Astrocyte of the hippocampus (primary cell): ENCODE measurements at places on chromosomes 11 and 22.

DNA sequence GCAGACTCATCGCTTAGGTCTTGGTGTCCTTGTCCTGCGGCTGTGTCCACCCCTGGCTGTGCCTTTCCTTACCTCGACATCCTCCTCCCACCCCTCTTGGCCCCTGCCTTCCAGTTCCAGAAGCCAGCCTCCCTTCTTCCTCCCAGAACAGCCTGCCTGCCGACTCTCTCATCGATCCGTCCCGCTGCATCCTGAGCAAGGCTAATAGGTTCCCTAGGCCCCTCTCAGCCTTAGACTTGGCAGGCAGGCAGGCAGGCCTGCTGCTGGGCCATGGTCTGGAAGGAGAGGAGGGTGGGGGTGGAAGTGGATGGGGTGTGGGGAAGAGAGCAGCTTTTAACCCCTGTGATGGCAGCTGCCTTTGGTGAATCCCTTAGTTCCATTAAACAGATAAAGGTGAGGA is 196.7 kb upstream of the TBCEL start:
- no peak for DNase-seq

- no peak for DNase-seq
These were observed 35.2 kb upstream of the RRM1 start for GRCh38 chr11:4059424-4059823.

DNA sequence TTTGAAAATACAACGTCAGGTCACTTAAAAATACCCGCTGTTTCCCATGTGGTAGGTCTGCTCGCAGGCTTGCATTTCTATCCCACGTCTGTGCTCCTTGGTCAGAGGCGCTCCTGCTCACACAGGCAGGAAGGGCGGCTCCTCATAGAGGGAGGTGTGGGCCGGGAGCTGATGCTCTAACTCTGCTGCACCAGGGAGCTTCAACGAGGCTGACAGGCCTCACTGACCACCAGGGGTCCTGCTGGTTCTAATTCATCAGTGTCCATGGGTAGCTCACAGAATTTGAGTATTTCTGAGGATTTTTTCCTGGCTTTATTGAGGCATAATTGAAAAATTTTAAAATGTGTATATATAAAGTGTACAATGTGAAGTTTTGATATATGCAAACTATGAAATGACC is 68.5 kb downstream of the PIWIL3 start:
- DNase-seq: no peak

DNA sequence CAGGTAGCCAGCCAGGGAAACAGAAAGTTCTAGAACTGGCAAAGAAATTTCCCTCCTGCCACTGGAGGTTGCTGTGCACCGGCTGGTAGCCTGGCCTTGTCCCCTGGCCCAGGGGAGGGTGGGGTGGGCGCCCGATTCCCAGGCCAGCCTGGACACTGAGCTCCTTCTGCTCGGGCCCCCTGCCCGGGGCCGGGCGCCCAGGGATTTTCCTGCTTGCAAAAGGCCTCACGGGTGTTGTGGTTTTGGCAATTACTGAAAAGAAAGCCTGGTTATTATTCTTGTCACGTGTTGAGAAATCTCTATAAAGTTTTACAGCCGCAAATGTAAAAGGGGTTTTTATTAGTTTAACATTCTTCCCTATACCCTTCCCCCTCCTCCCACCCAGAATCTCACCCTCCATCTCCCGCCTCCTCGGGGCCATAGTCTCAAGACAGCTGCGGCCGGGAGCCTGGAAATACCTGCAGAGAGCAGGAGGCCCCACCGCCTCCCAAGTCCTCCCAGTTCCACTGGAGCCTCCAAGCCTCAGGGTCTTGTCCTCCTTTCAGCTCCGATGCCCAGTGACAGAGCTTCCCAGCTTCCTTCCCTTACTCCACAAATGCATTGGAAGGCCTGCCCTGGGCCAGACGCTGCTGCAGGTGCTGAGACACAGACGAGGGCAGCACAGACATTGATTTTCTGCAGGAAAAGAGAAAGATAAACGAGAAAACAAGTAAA is 1515.6 kb downstream of the TBC1D22A start:
- peak; percentile 25 for DNase-seq

GRCh38 chr11:73787051-73787642 is 527 bp upstream of the MRPL48 start:
- no peak for DNase-seq

DNA sequence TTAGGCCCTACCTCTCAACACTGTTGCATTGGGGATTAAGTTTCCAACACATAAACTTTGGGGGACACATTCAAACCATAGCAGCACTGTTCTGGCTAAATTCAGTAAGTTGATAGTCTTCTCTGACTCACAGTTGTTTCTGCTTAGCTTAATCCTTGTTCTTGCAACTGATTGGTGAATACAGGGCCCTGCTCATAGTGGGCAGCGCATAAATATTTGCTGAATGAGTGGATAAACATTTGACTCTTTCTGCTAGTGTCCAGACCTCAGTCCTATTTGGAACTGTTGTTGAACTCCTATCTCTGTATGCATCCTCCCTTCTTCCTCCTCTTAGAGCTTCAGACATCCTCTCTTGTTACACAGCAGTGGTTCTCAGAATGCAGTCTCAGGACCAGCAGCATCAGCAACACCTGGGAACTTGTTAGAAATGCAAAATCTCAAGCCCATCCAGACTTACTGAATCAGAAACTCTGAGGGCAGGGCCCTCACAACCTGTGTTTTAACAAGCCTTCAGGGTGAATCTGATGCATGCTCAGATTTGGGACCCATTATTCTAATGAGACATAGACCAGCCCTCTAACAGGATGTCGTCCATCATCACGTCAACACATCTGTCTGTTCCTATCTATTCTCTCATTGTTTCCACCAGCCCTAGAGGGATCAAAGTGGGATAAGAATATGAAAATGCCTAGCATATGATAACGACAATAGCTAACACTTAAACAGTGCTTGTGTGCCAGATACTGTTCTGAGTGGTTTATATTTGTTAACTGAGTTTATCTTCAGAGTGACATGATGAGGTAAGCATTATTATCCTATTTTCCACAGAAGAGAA is 22.3 kb downstream of the SPON1 start:
- DNase-seq: peak; percentile 49

DNA sequence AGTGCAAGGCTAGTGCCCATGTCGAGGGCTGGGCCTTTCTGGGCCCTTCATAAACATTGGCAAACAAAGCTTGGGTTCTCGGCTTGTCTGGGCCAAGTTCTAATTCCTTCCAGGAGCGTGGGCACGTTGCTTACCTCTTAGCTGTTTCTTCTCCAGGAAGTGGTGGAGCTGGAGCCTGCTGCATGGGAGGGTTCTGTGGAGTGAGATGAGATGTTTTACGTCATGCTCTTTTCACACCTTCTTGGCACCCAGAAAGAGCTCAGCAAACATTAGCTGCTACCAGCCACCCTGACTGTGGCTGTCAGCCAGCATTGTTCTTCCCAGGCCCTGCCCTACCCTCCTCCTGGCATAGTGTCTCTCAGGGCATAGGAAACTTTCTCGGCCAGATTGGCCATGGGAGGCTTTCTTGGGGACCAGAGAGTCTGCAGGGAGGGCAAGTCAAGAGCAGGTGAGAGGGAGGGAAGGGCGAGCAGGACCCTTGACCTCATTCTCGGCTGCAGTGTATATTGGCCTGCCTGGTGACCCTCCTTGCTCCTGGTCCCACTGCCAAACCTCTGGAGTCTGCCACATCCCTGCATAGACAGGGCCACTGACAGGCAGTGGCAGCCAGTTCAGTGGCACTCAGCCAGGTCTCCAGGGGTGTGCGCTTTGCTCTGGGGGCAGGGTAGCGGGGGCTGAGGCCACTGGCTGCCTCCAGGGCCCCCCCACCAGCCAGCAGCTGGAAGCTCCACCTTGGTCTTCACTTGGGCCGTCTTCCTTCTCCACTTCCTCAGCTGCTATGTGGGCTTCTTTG is 98.8 kb downstream of the BCR start:
- DNase-seq: no peak

DNA sequence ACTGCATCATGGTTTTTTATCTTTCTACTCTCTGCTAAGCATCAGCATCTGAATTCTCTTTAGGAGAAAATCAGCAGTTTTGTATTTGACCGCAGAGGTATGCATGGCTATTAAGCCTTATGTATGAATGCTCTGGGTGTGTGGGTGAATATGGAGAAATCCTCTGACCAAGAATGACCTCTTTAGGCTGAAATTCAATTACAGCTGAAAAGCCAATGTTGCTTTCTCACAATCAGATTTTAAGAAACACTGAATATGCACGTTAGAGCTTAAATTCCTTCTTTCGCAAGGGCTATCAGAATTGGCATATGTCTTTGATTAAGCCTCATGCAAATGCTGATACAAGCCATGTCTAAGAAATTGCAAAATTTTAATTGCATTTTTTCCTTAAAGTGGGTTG is 43.2 kb downstream of the ARHGAP42 start:
- no peak for DNase-seq

GRCh38 chr11:95262994-95263765 is 32.2 kb upstream of the SESN3 start:
- DNase-seq: no peak
